ENCODE measurements at places on chromosomes 13 and 19.

- no peak for DNase-seq
Measured at GRCh38 chr19:12953138-12953798, 3.8 kb downstream of the GADD45GIP1 start.

DNA sequence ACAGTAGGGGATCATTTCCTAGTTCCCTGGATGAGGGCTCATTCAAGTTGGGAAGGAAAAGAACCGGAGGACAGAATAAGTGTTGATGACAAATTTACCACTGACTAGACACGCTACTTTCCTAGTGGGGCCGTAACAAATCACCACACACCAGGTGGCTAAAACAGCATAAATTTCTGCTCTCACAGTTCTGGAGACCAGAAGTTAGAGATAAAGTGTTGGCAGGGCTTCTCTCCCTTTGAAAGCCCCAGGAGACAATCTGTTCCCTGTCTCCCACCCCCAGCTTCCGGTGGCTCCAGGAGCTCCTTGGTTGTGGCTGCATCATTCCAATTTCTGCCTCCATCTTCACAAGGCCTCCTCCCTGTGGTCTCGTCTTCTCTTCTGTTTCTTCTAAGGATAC lies 65.4 kb upstream of the ARGLU1 start:
- no peak for DNase-seq

DNA sequence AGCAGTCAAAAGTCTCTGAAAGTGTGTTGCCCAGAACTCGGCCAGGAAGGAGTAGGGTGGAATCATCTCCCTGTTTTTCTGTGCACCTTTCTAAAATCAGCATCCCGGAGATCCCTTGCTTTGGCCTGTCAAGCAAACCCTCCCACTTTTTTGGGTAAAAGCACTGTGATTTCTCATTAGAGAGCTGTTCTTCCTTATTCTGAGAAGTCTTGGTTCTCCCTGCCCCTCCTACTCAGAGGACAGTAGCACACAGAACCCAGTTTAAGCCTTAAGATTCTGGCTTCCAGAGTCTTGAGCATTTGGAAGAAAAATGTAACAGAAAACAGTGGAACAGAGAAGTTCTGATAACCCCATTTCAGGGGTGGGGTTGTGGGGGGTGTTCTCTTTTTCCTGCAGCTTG lies 52.6 kb upstream of the KATNAL1 start:
- no peak for DNase-seq

DNA sequence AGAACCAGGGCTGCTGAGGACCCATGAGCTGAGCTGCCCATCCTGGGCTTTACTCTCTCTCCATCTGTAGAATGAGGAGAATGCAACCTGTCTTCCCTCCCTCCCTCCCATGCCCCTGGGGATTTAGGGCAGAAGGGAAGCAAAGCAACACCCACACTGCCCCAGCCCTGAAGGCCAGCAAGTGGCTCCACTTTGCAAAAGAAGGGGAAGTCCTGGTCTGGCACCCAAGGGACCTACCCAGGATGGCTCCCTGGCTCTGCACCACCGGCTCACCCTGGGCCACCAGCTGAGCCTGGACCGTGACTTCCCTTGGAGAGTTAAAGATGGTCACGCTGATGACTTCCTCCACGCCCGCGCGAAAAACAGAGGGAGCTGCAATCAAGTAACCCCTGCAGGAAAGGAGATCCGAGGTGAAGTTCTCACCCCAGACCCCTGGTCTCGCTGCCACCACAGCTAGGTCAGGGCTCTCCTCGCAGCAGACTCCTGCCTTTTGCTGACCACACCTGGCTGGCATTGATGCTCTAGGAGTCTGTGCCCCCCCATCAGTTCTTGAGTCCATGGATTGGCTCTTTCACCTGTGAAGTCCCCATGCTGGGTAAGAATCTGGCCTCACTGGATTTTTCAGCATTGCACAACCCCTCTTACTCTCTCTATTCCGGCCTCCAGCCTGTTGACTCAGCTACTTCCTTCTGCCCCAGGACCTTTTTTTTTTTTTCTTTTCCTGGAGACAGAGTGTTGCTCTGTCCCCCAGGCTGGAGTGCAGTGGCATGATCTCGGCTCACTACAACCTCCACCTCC lies 4.6 kb downstream of the CPAMD8 start:
- DNase-seq: no peak

DNA sequence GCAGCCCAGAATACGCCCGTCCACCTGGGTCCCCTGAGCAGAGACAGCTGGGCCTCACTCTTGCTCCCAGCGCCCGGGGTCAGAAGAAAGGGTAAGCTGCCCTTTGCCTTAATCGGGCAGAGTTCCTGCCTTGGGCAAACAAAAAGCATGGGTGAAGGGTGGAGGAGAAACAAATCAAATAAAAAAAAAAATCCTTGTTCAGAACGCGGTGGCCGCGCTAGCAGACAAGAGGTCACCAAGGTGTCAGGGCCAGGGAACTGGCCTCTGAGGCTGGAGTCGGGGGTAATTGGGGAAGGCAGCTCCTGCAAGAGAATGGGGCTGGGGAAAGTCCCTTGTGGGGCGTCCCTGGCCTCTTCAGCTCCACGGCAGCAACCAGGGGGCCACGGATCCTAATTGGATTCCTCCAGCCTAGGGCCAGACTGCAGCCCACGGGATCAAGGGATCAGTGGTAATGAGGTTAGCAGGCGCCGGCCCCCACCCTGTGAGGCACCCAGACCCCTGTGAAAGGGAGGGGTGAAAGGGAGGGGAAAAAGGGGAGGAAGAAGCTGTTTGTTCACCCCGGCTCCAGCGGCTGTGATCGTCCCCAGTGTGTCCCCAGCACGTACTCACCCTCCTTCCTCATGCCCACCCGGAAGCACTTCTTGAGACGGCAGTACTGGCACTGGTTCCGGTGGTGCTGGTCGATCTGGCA lies 5.5 kb downstream of the NR2F6 start:
- DNase-seq: no peak

DNA sequence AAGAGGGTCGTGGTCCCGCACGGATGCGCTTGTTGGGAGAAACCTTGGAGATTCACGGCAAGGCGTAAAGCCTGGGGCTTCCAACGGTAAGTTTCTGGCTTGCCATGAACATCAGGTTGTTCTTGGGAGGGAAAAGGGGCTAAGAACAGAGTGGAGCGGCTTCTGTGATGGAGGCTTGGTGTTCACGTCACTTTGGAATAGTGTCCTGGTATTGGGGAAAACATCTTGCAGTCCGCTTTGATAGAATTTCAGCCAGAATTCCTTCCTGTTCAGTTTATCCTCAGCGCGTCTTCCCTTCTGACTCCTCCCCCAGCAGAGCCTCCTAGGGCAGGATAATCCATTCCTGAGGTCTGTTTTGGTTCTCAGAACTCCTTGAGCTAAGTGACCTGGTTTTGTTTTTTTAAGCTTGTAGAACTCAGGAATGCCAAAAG lies 2.0 kb downstream of the KCTD15 start:
- DNase-seq: no peak

GRCh38 chr19:39832341-39833083 lies 1.4 kb downstream of the DYRK1B start:
- no peak for DNase-seq

DNA sequence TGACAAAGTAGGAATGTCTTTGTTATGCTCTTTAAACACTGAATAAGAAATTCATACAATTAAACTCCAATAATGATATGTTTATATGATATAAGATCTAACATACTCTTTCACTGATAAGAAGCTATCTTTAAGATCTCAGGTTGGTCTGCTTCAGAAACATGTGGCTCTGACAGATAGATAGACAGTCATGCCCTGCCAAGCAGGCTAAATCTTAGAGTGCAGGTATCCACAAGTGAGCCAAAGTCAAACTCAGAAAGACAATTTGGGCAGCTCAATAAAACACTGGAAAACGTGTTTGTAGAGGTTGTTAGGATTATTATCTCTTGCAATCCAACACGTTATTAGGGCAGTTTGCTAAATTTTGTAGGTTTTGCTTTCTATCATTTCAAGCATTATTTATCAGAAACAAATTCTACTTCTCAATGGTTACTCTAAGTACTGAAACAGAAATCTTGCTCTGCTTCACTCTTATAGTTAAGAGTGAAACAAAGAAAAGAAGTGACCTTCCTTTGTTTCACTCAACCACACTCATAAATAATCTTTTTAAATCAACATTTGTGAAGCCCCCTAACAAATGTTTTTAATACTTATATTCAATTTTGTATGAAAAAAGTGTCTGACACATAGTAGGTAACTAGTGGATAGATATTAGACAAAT lies 1255.6 kb downstream of the DIAPH3 start:
- DNase-seq: no peak

All from NCI-H2107 (cell line).